ENCODE measurements at places on chromosomes 3 and 15.

GRCh38 chr15:41169781-41170180 lies 53.7 kb upstream of the INO80 start:
- no peak for DNase-seq

GRCh38 chr3:156681002-156681401 lies 6.6 kb downstream of the TIPARP start:
- DNase-seq = no peak

DNA sequence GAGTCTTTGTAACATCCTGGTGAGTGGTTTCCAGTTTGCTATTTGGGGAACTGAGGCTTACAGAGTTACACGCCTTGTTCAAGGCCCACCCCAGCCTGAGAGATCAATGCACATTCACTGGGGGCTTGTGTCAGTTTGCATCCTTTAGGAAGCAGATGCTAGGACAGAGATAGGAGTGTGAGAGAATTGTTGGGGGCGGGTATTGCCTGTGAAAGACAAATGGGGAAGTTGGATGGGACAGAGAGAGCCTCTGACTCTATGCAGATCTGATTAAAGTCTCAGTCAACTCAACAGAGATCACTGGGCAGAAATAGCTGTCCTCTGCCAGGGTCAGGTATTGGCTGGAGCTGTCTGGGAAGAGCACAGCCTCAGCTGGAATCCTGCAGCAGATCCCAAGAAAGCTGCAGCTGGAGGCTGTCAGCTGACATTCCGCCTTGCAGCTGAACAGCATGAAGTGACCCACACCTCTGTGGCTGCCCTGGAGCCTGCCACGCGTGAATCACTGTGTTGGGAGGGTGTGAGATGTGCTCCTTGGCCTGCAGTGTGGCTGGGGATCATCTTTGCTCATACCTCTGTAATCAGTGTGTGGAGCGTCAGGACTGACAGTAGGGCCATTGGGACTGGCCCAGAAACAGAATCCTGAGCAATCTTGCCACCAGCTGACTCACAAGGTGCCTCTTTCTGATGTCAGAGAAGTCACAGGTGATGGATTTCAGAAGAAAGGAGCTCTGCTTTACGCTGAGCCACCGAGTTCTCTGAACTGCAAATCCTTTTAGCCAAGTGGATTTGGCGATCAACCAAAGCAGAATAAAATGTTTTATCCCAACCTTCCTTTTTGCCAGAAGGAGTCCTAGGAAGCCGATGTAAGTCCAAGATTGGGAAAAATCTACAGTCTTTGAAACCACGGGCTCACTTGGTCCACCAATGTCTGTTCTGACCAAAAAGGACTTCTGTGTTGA lies 284.1 kb upstream of the LRRFIP2 start:
- DNase-seq = peak; percentile 50

DNA sequence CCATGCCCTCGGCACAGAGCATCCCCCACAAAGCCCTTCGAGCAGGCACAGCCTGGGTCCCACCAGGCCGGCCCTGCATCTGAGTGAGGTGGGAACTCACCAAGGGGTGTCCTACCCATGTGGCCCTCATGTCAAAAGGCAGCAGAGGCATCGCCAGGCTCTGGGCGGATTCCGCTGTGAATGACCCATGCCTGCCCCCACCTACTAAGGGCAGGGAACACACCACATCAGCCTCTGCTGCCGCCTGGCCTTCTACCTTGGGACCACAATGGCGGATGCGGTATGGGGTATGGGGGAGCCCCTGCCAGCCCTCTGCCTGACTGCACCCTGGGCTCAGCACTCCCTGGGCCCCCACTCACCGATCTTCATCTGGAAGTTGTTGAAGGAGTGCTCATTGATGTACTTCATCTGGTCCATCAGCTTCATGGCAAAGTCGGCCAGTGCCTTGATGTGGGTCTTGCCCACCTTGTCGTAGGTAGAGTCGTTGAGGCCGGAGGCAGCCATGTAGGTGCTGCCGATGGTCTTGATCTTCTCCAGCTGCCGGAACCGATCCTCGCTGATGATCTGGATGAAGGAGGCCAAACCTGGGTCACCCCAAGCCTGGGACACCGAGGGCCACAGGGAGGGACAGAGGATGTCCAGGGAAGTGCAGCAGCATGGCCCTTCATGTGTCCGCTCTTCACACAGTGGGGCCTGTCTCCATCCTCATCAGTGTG lies 87.8 kb downstream of the SEC22A start:
- no peak for DNase-seq

DNA sequence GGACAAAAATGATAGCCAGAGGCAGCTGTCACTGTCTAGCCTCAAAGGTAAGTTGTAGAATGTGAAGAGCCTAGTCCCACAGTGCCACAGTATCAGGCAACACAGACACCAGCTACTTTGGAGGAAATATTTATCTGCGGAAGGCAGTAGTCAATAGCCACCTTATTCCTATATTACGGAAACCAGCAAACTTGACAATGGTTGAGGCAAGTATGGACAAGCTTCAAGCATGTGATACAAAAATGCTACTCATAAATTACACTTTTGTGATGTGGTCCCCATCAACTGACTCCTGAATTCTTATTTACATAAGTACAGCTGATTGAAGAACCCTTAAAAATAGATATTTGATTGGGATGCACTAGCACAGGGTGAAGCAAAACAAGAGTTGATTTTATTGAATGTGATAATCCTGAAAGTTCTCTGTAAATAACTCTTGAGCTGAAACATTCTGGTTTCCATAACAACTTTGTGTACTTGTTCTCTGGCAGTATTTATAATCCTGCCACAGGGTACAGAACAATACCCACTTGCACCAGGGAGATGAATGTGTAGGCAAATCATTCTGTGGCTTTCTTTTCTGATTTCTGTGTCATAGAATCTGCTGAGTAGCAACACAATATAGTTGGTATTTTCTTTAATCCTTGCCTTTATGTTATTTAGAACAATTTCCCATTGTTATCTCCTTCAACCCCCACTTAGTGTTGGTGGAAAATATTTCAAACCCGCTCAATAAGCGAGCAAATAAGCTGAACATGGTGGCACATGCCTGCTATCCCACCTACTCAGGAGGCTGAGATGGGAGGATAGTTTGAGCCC lies at the start of gene ANKUB1:
TSS of gene ANKUB1 (minus strand) at position 103 of the 819 bp plus-strand sequence. CDS start 188 bp downstream, outside the sequence.
- DNase-seq = no peak

DNA sequence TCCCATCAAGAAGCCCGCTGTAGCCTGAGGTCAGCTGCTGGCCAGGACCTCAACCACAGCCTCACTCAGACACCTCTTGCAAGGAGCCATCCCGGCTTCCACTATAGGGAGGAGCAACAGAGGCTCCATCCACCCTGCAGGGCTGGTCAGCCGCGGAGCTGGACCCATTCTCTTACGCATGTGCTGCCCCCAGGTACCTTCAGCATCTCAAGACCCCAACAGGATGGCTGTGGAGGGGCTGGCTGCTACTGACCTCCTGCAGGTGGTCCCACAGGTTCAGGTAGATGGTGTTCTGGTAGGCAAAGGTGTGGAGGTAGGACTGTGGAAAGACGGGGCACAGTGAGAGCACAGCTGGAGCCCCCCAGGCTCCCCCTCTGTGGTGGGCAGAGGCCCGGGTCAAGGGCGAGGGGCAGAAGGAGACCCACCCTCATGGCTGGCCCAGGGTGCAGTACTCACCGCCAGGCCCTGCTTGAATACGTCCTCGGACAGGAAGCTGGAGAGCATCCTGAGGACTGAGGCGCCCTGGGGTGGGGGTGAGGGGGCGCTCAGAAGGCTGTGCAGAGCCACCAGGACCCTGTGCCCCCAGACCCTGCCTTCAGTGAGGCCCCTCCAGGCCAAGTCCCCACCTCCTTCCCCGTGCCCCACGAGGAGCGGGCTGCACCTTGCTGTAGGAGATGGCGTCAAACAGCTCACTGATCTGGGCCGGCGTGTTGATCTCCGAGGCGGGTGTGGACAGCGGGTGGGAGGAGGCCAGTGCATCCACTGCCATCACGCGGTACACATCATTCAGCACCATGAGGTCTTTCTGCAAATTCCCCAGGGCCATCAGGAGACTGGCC lies 11.4 kb downstream of the ANPEP start:
- DNase-seq = no peak

GRCh38 chr3:187615630-187616029 lies 54.6 kb downstream of the SST start:
- DNase-seq = no peak

GRCh38 chr15:101625184-101625583 lies 27.0 kb downstream of the TM2D3 start:
- DNase-seq = no peak

DNA sequence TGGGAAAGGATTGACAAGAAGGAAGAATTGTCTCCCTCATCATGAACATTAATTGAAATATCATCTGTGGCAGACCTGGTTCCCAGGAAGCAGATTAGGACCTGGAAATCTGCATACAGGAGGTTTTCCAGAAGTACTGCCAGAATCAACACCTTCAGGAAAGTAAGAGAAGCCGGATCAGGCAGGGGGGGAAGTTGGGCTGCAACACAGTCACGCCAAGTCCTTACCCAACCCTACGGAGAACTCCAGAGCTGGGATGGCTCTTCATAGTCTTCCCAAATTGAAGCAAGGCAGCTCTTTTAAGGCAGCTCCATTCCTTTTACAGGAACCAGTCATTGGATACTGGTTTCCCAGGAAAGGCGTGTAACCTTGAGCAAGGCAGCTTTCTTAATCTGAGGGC lies 35.2 kb upstream of the BFSP2 start:
- no peak for DNase-seq

DNA sequence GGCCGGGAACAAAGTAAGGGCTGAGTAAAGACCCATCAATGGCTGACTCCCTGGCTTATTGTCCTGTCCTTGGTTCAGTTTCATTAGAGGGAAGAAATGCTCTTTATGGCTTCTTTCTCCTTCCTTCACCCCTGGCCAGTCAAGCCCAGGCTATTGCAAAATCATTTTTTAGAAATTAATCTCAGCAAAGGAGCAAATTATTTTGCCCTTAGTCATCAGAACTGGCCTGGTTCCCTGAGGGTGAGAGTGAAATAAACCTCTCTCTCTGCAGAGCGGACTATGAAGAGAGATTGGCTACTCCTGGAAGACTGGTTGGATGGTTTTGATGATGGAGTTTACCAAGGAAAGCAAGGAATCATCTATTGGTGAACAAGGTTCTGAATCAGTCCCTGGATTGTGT lies 52.7 kb upstream of the OXTR start:
- DNase-seq = no peak

DNA sequence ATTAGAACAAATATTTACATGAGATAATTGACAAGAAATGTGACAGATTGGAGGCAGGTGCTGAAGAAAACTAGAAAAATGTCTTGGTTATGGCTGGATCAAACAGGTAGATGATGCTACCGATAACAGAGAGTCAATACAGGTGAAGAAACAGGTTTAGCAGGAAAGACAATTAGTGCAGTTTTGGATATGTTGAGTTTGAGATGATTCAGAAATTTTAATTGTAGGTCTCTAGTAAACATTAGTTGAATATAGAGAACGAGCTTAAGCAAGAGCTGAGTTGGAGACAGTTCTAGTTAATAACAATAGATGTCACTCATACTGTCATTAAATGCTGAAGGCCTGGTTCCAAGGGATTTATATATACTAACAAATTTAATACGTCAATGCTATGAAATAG lies 524.4 kb downstream of the NSUN3 start:
- no peak for DNase-seq

GRCh38 chr15:99071091-99071680 lies 33.7 kb upstream of the SYNM start:
- DNase-seq = no peak

- no peak for DNase-seq
Observed at GRCh38 chr15:52419494-52419893, 109.2 kb downstream of the MYO5A start.

GRCh38 chr3:146134348-146135117 lies 26.5 kb downstream of the PLOD2 start:
- DNase-seq = no peak

DNA sequence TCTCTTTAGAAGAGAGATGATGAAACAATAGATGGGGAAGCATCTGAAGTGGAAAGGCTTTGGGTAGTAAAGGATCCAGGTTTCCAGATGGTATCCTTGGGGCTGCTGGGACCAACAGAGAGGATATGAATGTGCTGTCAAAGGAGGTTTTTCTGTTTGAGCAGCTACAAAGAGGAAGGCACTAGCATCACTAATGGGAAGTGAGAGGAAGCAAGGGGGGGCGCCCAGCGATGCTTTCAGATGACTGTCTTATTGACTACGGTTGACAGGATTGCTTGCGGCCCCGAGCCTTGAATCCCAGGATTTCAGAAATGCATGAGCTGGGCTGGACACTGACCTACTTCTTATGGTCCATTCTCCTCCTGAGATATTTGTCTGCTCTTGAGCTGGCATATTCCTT lies 103.8 kb upstream of the GALNT15 start:
- DNase-seq = peak; percentile 89

GRCh38 chr15:69668963-69669362 lies 216.3 kb downstream of the RPLP1 start:
- DNase-seq = no peak

DNA sequence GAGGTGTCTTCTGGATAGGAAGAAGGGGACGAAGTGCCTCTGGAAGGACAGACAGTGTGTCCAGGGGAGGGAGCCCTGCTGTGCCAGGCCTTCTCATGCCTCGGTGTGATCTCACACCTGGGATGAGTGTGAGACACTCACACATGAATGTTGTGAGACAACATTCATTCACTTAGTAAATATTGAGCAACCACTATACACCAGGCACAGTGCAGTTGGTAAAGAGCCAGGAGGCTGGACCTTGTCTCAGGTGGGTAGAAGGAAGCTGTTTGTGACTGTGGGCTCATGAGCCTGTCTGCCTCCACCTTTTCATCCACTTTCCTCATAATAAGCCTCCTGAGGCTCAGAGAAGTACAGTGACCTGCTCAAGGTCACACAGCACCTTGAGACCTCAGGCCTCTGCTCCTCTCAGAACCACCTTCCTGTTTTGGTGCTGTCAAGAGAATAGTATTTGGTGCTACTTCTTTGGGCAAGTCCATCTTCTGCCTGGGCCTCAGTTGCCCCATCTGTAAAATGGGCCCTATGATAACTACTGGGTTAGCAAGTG lies 20.9 kb downstream of the SLC6A6 start:
- no peak for DNase-seq

DNA sequence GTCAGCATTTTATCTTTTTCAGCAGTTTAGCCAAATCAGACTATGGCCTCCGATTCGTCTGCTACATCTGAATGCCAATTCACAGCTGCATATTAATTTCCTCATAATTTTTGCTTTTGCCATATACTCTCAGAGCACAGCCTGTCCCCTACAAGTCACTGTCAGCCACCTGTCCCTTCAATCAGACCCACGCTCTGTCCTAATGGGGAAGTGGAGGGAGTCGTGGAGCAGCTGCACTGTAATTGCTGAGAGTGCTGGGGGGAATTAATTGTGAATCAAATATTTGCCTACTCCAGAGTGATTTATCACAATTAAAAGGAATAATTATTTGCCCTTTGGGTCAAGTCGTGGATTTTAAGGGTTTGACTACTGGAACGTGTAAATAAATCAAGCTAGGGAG lies 75.5 kb downstream of the EBLN2 start:
- DNase-seq = no peak

- peak; percentile 69 for DNase-seq
Observed at GRCh38 chr3:188207941-188208515, 54.1 kb downstream of the LPP start.

DNA sequence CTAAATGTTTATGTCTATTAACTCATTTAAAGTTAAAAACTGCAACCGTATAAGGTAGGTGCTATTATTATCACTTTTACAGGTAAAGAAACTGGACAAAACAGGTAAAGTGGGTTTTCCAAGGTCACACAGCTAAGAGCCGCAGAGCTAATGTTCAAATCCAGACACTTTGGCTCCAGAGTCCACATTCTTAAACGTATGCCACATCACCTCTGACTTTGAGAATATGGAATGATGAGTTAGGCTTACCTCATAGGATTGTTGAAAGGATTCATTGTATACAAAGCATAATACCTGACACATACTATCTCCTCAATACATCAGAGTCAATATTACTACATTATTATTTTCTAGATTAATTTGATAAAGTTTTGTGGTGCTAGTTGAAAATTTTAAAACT lies 240.9 kb upstream of the STT3B start:
- DNase-seq = no peak

All from retina (tissue), 1 donor.